ENCODE measurements at places on chromosomes 13 and 19. TPM values are rescaled to one million over a fixed set of nuclear protein-coding genes. Genes with fewer than 3 reads are reported as not detected.

DNA sequence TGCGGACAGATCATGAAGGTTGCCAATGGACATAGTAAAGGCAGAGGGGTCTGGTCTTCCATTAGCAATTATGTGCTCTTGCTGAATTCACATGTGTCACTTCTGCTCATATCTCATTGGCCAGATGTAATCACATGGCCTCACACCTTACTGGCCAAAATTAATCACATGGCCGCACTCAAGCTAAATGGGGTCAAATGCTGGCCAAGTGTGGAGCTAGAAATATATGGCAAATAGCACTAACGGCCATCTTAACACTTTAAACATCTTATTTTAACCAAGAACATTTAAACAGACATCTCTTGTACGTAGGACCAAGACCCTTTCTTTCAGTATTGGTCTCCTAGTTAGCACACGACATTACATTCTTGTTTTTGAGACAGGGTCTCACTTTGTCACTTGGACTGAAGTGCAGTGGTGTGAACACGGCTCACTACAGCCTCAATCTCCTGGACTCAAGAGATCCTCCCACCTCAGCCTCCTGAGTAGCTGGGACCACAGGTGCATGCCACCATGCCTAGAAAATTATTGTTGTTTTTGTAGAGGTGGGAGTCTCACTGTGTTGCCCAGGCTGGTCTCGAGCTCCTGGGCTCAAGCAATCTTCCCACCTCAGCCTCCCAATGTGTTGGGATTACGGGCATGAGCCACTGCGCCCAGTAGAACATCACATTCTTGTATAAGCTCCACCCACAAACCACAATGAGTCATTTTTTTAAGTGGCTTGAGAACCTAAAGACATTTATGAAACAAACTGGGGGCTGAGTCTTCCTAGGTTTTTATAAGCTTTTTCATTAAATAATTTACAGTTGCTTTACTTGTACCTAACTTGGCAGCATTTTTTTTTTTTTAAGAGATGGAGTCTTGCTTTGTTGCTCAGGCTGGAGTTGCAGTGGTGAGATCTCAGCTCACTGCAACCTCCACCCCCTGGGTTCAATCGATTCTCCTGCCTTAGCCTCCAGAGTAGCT, 2.9 kb upstream of the PTOV1 start:
- DNase-seq = no peak

- DNase-seq = no peak
These were observed 1378.0 kb upstream of the PCDH9 start for GRCh38 chr13:68608147-68608546.

DNA sequence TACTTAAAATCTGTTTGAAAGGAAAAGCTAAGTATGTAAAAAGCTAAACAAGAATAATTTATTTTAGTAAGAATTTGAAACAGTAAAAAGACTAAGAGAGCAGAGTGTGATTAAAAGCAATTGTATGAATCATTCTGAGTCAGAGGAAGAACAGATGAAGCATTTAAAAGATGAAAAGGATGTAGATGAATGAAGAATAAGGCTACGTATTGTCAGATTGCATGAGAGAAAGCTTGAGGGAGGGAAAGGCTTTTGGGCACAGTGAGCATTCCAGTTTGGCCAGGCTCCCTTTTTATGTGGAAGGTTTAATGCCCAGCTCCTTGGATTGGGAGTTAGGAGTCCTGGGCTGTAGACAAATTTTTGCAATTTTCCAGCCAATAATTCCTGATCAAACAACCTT, 117.7 kb downstream of the FREM2 start:
- DNase-seq = no peak

DNA sequence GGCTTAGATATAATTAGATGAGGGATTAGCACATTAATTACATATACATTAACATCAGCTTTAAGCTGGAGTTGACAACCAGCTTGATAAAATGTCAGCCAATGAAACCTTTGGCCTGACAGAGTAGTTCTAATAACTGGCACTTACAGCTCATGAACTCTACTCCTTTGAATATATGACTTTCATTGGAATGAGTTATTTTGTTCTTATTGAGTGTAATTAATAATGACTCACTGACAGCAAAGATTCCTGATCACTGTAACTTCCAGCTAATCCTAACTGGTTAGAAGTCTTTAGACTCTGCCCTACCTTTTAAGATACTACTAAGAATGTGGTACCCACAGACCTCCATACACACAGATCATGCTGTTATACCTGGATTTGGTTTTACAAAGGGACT, 41.0 kb downstream of the EFNB2 start:
- DNase-seq = no peak

DNA sequence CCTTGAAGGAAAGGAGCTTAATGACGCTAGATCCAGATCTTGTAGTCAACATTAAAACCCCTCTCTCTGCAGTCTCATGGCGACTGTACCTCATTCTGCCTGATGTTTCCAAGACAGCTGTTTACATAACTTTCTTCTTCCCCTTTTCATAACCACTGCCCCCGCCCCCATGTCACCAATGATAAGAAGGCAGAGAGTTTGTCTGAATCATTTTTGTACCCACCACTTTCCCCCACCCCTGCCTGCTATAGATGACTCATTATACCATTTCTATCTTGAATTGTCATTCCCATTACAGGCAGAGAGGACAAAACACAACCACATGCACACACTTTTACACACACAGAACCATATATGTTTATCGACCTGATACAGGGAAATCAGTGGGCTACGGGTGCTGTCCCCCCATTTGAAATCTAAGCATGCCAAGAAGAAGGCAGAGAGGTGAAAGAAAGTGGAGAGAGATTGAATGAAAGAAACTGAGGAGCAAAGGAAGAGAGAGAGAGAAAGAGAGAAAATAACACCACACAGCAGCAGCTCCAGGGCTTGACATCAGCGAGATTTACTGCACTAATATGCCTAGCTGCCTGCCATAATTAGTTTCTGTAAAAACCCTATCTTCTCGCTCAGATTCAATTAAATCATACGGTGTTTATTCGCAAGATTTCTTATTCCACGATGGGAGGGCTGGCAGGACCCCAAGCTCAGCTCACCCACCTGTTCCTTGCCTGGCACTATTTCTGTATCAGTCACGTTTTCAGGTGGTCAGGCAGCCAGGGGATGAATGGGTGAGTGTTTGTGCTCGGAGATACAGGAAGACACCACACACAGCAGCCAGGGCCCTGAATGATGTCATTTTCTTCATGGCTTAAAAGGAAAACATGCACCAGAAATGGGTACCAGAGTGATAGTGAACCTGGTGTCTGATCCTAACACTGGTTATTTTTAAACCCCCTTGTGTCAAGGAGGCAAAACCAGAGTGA, 114.3 kb upstream of the SERP2 start:
- peak; percentile 33 for DNase-seq

- no peak for DNase-seq
These were observed 612.5 kb upstream of the PRR20A start for GRCh38 chr13:56528040-56528790.

GRCh38 chr13:94168783-94169453, 310.6 kb downstream of the DCT start:
- no peak for DNase-seq

GRCh38 chr13:114229506-114229905, 5.2 kb upstream of the CDC16 start:
- DNase-seq = no peak

DNA sequence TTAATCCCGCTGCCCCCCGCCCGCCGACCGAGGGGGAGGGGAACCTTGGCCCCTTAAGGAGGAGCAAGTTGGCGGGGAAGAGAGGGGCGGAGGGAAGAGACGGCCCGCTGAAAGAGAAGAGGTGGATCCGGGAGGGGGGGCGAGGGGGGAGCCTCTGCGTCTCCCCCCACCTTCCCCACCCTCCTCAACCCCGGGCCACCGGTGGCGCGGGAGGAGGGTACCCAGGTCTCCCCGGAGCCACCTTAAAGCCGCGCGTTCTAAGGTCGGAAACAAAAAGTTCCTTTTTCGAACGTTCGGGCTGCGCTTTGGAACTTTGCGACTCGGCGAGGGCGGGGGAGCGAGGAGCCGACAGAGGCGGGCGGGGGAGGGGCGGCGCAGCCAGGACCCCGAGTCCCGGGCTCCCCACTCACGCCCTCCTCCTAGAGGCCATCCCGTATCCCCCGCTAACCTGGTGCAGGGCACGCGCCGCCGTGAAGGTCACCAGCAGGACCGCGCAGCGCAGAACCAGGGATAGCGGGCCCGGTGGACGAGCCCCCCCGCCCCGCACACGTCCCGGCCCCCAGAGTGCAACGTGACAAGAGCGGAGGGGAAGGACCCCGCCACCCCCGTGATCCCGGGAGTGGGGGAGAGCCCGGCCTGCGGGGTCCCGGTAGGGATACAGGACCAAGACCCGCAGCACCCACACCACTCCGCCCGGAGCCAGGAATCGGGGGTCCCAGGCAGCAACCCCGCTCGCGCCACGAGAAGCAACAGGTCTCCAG, 659 bp downstream of the ERF start:
- DNase-seq = no peak

DNA sequence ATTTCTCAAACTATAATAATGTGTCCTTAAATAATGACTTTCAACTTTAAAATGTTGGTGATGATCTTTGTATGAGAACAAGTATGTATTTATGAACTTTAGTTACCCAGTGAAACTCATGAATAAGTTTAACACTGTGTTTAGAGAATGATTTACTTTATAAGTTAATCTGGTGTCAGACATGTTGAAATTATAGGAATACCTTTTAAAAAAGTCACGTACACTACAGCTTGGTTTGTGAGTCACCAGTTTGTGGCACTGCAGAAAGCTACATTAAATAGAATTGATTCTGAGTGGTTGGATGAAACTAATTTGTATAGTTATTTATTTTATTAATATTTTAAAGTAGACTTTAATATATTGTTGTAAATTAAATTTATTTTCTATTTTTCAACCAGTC, 1366.2 kb upstream of the PCDH20 start:
- DNase-seq = no peak

Gene MADCAM1
- 2.7 TPM for total RNA-seq
